Fibroblast of lung (primary cell): ENCODE measurements at places on chromosomes 7 and 10. TPM values are rescaled to one million over a fixed set of nuclear protein-coding genes. Genes with fewer than 3 reads are reported as not detected.
A peak's percentile ranks its signal among the peaks of the same experiment; 100 is the strongest.

DNA sequence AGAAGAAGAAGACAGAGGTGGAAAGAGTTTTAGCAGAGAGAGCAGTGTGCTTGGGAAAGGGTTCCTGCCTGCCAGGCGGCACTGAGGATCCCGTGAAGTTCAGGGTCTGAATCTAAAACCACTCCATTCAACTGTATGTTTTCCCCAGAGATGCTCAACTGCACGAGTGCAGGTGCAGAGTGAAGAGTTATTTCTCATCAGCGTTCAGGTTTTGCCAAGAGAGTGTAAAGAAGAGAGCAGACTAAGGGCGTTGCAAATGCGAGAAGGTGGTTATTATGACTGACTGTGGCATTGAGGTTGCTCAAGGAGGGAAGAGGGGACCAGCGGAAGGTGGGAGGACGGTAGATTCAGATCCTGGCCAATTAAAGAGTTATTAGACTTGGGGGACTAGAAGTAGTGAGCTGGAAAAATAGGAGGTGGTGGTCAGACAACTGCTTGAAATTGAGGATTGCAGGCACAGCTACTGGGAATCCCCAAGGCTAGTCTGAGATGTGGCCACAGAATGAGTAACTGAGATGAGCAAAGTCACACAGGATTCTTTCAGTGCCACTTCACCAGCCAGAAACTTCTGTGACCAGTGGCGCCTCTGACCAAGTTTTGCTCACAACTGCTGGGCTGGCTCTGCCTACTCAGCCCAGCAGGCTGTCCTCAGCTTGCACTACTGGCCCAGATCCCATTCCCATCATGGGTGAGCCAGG, 29.1 kb downstream of the STRA8 start:
- DNase-seq, result no peak

- no peak for DNase-seq
Observed at GRCh38 chr7:24979470-24979862, 512 bp downstream of the OSBPL3 start.

- DNase-seq, result no peak
Observed at GRCh38 chr7:50317221-50317678, 12.7 kb downstream of the IKZF1 start.

DNA sequence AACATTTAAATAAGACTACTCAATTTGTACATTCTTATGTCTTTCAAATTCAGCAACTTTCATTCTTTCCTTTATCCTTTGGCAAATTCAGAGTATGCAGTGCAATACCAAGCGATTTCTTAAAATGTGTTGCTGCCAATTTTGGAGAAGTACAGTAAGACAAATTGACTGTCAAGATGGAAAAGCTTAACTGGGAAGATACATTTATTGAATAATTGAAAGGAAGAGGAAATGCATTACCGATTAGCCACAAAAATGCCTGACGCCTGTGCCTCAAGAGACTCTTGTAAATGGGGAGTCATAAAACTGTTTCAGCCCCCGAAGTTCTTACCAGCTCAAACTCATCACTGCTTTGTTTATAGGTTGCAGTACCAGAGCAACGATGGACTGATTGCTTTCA, 373.3 kb upstream of the GALNT17 start:
- DNase-seq, result peak; percentile 21

DNA sequence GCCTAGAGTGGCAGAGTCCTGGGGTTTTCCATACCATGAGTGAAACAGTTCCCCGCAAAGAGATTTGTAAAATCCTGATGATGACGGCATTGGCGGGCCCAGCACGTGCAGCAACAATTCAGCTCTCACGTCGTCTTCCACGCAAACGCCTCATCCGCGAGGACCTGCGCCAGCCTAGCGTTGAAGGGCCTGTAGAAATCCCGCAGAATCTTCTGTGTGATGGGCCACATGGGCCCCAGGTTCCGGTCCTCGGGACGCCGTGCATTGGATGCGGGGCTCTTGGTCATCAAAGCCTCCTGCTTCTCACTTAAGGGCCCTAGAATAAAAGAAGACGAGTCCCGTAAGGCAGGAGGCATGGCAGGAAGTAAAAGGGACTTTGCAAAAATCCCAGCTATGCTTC, 83.4 kb downstream of the CHST15 start:
- no peak for DNase-seq

DNA sequence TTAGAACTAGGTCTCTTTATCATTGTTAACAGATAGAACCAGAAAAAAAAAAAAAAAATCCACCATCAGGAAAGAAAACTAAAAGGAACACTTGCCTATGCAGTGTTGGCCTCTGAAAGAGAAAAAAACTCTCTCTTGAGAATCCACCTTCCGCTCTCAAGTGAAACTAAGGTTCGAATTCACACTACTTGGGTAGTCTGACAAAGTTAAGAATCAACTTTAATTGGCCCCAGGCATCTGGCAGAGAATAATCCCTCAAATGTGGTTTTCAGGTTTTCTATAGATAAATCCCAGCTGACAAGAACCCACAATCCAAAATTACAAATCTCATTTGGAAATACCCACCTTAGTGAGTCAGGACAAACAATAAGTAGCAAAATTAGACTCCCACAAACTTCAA, 199.7 kb upstream of the LRRN3 start:
- DNase-seq, result no peak

DNA sequence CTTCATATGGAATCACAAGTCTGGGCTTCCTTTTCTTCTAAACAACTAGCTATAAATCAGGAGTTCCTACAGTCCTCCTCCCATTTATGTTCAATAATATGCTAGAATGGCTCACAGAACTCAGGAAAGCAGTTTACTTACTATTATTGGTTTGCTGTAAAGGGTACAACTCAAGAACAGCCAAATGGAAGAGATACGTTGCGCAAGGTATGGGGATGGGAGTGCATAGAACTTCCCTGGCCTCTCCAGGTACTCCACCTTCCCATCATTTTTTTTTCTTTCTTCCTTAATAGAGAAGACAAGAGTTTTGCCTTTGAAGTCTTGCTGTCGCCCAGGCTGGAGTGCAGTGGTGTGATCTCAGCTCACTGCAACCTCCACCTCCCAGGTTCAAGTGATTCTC, 27.1 kb upstream of the SEMA4G start:
- no peak for DNase-seq

GRCh38 chr7:11584406-11585031, 247.5 kb downstream of the THSD7A start:
- DNase-seq, result no peak

DNA sequence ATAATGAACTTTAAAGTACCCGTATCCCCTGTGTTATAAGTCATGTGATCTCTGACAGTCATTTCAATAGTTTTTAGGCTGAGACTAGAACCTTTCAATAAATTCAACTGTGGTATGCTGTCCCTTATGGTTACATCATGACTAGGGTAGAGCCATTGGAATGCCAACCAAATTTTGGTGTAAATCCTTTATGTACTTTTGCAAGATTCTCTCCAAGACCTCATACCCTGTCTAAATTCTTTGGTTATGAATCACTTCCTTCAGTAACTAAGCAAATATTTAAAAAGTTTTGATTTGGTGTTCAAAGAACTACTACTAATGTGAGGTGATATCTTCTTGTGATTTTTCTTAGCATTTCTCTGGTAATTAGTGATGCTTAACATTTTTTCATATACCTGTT, 20.8 kb upstream of the OR6B1 start:
- DNase-seq, result peak; percentile 76

GRCh38 chr10:87038286-87038717, 18.2 kb downstream of the FAM25A start:
- DNase-seq, result no peak

The ERVW-1 gene
- total RNA-seq, result not detected in 2 replicates

The ZNF25 gene
- 14.6 and 18.5 TPM in 2 replicates for total RNA-seq

The ANAPC16 gene
- 47.2 and 54.2 TPM in 2 replicates for total RNA-seq

The CALHM1 gene
- total RNA-seq, result not detected in 2 replicates

The UPK3B gene
- total RNA-seq, result under 0.01 and 0.50 TPM in 2 replicates

The IGF2BP3 gene
- total RNA-seq, result 1.5 and 4.3 TPM in 2 replicates
